ENCODE measurements at places on chromosomes 13 and 19.

GRCh38 chr19:37221136-37221535, 3.1 kb downstream of the ZNF383 start:
- DNase-seq, result no peak

DNA sequence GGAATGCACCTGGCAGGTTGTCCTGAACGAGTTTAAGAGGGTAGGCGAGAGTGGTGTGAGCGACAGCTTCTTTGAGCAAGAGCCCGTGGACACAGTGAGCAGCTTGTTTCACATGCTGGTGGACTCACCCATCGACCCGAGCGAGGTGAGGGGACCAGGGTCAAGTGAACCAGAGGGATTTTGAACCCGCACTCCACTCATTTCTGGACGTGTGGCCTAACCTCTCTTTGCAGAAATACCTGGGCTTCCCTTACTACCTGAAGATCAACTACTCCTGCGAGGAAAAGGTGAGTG, 1.7 kb downstream of the CATSPERG start:
- DNase-seq, result no peak

- no peak for DNase-seq
Observed at GRCh38 chr13:105436943-105437342, 1098.5 kb downstream of the EFNB2 start.

GRCh38 chr13:105991622-105992277, 543.7 kb downstream of the EFNB2 start:
- DNase-seq, result no peak

DNA sequence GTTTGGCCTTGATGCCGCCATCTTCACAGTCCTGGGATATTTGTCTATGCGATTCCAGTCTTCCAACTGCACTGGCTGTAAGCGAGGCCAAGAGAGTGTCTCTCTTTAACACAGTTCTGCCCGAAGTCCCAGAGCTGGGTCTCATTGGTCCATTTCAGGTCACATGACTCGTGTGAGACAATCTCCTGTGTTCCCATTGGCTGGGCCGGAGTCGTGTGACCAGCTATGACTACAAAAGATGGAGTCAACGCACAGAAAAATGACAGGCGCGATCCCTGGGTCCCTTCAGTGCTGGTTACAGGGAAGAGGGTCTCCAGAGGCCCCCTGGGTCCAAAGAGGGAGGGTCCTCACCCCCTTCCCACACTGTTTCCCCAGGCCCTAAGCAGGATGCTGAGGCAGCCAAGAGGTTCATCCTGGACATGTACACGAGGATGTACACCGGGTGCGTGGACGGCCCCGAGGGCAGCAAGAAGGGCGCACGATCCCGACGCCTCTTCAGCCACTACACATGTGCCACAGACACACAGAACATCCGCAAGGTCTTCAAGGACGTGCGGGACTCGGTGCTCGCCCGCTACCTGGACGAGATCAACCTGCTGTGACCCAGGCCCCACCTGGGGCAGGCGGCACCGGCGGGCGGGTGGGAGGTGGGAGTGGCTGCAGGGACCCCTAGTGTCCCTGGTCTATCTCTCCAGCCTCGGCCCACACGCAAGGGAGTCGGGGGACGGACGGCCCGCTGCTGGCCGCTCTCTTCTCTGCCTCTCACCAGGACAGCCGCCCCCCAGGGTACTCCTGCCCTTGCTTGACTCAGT, 15.9 kb upstream of the S1PR4 start:
- no peak for DNase-seq

DNA sequence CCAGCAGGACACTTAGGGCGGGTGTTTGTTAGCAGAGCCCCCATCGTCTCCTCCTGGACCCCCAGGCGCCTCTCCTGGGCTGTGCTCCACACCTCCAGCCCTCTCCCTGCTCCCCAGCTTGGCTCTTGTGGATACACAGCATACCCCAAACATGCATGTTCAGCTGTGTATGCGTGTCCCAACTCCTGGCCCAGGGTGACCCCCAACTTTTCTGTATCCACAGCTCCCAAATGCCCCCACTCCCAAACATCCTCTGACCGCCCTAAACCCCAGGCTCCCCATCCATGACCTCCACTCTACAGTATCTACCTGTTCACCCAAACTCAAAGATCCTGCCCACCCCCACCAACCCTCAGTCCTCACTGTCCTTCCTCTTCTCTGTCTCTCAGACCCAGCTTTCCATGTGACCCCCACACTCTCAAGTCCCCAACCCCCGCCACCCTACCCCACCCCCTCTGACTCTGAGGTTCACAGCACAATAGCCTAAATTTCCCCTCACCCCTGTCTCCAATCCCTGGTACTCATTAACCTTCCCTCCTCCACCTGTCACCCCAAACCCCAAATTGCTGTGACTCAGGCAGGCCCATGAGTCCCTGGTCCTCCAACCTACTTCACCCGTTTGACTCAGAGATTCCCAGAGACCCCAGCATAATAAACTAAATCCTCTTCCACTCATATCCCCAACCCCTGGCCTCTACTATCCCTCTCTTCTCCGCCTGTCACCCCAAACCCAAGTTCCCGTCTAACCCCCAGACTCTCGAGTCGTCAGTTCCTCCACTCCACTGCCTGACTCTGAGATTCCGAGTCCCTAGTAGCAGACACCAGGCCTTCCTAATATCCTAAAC, 968 bp downstream of the UBE2M start:
- no peak for DNase-seq

DNA sequence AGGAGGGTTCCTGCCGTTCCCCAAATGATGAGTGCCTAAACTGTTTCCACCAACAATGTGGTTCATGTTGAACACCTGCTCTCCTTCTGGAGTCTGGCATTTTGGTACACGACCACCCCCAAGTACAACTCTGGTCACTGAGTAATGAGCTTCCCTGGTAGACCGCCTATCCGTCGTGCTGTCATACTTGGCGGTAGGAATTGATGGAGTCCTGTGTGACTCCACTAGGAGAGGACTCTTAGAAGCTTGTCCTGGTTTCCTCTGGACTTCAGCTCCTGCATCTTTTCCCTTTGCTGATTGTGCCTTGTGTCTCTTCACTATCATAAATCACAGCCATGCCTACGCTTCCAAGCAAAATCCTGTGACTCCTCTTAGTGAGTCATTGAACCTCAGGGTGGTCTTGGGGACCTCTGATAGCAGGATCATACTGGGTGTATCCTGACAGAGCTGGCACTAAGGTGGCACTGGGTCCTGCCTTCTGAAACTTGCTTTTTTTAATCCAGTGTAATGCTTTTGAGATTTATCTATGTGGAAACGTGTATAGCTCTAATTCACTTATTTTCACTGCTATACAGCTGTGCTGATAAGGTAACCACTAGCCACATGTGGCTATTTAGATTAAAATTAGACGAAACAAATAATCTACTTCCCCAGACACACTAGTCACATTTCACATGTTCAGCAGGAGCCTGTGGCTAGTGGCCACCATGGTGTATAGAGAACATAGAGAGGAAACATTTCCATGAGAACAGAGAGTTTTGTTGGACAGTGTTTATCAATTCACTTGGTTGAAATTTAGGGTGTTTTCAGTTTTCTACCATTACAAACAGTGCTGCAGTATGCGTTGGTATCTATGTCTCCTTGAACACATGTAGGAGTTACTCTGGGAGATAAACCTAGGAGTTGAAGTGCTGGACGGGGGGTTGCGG, 6.1 kb upstream of the ASF1B start:
- DNase-seq, result no peak

GRCh38 chr13:76816394-76816793, 69.8 kb downstream of the KCTD12 start:
- DNase-seq, result no peak

DNA sequence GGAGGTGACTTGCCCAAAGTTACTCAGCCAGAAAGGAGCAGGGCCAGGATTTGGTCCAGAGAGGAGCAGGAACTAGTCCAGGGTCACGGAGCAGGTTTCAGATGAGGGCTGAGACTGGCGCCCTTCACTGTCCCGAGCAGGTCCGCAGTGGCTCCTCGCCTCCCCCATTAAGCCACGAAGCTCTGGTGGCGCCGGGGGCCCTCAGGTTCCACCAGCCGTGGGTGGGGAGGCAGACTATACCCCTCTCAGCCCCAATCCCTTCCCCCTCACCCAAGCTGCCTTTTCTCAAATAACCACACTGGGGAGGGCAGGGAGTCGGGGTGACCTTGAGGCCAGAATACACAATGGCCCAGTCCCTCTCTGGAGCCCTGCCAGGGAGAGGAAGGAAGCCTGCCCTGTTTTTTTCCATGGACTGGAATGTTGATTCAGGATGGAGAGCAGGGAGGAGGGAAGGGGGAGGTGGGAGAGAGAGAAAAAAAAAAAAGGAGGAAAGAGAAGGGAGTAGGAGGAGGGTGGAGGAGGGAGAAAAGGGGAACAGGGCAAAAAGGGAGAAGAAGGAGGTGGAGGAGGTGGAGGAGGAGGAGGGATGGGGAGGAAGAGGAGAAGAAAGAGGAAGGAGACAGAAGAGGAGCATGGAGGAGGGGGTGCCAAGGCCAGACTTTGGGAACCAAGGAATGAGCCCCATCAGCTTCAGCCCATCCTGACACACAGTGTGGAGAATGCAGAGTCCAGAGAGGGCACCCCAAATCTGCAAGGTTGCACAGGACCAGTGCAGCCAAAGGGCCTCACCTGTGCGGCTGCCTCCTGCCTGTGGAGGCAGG, 19.7 kb downstream of the CEACAM16 start:
- no peak for DNase-seq

DNA sequence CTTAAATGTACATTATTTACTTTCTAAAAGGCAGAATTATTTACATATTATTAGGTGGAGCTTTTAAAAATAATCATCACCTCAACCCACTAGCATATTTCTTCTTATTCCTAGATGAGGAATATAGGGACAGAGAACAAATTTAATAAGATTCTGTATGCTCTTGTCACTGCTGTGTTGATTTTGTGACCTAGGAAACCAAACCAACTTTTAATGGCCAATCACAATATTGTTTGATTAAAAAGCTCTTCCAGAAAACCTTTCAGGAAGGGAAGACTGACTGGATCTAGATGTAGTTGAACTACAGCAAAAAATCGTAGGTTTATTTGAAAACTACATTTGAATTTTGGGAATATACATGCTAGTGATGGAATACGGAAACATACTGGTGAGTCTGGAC, 91.8 kb upstream of the RAP2A start:
- DNase-seq, result no peak
